ENCODE measurements at places on chromosomes 7 and 10.

DNA sequence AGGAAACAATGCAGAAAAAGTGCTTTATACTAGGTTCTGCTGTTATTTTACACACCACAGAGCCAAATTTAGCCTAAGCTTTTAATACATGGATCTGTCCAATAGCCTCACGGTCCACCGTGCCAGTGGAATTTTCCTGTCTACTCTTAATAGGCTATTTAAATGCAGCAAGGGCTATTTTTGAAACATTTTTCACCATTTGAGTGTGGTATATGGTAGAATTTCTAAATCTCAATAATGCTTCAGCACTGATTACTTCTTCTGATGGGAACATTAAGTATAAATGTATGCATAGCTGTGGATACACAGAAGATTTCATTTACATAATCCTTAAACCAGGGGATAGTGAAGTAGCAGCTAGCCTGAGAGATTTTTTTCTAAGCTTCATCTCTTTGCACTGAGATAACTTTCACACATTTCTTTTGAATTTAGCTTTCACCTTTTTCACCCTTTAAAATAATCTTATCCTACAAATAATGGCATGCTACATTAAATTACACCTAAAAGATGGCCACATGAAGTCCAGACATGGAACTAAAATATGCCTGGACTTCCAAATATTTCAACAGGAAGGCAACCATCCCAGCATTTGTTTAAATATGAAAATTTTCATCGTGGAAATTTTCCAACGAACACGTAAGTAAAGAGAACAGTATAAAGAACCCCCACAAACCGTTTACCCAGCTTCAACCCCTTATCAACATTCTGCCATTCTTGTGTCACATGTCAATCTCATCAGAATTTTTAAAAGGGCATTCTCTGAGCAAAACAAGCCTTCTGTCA lies 45.4 kb downstream of the AMPH start:
- no peak for DNase-seq

DNA sequence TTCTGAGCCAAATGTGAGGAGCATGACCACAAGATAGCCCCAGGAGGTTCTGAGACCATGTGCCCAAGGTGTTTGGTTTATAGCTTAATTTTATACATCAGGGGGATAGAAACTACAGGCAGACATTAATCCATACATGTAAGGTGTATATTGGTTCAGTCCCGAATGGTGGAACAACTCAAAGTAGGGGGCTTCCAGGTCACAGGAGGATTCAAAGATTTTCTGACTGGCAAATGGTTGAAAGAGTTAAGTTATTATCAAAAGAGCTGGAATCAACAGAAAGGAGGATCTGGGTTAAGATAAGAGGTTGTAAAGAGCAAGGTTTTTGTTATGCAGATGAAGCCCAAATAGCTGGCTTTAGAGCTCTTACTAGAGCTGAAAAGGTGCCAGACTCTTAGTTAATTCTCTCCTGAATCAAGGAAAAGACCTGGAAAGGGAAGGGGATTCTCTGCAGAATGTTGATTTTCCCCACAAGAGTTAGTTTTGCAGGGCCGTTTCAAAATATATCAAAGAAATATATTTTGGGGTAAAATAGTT lies 640.0 kb downstream of the IPMK start:
- DNase-seq: no peak

GRCh38 chr7:26188206-26188956 lies 12.2 kb downstream of the HNRNPA2B1 start:
- DNase-seq: no peak

DNA sequence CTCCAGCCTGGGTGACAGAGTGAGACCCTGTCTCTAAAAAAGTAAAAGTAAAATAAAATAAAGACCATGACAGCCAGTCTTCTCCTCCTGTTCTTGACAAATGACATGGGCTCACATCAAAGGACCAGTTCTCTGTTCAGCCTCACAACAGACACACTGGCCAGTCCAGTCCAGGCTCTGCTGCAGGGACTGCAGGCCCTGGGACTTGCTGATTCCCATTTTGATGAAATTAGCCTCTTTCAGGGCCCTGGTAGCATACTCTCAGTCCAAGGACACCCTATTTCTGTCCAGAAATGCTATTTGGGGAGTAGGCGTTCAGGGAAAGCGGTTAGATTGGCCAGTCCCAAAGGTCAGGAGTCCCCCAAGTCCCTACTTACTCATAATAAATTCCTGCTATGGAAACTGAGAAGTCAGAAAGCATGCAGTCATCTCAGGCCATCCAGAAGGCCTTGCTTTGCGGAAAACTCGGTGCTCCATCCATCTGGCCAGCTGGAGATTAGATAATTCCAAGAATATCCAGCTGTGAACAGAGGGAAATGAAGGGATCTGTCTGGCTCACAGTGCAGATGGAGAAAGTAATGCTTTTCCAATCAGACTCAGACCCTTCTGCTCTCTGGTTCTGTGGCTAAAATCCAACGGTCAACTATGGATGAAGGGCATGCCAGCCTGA lies 74.4 kb downstream of the RAB11FIP2 start:
- no peak for DNase-seq

DNA sequence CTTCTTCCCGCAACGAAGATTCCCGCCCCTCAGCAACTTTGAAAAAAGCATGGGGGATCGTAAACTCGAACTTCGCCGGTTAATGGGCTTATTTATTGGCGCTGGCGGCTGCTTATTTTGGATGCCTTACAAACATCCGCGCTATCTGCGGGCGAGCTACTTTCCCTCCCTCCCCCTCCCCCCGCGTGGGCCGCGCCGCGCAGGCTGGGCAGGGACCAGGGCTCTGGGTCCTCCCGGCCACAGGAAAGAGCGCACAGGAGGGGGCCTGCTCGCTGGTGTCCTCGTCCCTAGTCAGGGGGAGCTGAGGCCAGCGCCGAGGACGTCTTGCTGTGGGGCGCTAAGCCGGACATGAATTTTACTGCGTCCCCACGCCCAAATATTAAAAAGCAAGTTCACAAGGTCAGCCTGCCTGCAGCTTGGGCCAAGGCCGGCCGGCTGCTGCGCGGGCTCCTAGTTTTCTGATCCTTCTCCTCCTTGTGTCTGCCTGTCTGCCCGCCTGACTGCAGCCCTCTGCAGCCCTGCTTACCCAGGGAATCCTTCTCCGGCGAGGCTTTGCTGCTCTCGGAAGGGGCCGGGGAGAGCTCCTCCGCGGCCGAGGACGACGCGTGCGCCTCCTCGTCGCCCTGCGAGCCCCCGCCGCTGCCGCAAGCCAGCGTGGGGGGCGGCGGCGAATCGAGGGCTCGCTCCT lies 1.2 kb downstream of the HOXA10 start:
- DNase-seq: no peak

- no peak for DNase-seq
Measured at GRCh38 chr10:93146336-93146735, 72.6 kb downstream of the CYP26A1 start.

- DNase-seq: no peak
Measured at GRCh38 chr10:8043569-8044306, 10.8 kb upstream of the GATA3 start.

DNA sequence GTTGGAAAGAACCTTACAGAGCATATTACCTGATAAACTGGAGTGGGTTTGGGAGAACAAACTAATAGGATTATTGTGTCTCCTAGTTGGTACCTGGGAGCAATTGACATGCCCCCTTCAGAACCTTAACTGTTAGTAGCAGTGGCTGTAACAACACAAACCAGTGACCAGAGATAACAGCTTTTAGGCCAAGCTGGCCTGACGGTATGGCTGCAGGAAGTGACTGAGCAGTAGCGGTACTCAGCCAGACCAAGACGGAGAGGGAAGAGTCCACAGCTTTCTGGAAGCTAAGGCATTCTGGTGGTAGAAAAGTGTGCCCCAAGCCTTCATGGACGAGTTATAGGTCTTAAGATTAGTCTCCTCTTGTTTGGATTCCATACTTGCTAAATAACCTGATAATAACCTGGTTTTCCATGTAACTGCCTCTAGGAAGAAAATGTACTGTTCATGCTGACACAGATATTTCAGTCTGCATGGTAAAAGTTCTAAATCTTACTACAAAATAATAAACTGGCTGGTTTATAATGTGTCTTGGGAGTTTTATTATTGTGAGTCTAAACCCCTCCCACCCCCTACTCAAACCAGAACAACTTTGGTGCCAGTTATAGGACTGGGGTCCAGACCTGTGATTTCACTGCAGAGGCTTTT lies 11.3 kb downstream of the NOLC1 start:
- DNase-seq: no peak

DNA sequence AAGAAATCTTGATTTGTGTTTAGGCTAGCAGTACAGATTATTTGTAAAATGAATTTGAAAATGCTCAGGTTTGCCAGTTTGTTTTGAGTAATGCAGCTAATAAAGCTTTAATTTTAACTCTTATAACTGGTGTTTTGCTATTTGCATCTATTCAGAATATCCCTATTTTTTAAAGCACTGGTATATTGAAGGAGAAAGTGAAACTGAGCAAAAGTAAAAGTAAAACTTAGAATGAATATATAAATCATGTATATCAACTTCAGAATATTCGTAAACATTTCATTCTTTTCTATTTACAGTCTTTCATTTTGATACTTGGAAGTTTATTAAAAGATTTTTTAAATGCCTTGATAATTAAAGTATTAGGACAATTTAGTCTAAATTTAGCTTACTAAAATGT lies 26.2 kb downstream of the TASOR2 start:
- DNase-seq: no peak

- no peak for DNase-seq
Measured at GRCh38 chr7:143359771-143360353, 2.7 kb downstream of the FAM131B start.

DNA sequence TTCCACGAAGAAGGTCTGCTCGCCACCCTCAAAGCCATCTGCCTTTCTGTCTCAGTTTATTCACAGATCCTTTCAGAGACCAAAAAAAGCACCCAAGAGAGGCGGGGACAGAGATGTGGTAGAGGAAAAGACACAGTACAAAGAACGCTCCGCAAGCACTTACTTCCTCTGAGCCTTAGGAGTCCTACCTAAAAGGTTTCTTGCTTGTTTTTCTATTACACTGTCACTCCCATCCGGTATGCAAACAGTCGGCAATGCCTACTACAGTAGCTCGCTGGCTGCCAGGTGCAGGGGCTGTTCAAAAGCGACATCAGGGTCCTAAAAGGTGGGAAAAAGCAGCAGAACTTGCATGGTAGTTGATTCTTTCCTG lies 816 bp downstream of the TECPR1 start:
- DNase-seq: no peak

GRCh38 chr7:83105948-83106347 lies 56.7 kb downstream of the PCLO start:
- no peak for DNase-seq

- DNase-seq: no peak
Measured at GRCh38 chr7:123797673-123798531, 47.1 kb upstream of the HYAL4 start.

DNA sequence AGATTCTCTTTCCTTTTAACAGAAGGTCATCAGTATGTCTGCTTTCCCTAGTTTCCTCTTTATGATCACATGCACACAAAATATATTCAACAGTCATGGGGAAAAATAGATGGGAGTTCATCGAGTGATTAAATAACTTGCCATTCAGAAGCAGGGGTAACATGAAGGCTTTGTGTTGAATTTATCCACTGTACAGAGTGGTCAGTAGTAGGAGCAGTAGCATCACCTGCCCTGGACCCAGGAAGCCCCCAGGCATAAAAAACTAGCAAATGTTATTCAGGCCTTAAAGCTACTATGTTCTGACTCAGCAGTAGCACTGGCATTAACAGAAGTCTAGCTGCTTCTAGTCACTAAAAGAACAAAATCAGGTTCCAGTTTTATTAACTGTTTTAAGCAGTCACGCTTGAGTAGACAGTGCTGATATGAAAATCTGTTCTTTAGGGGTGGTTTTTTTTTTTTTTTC lies 31.4 kb upstream of the FAM133B start:
- no peak for DNase-seq

GRCh38 chr10:121036431-121036830 lies 185.3 kb downstream of the WDR11 start:
- no peak for DNase-seq

DNA sequence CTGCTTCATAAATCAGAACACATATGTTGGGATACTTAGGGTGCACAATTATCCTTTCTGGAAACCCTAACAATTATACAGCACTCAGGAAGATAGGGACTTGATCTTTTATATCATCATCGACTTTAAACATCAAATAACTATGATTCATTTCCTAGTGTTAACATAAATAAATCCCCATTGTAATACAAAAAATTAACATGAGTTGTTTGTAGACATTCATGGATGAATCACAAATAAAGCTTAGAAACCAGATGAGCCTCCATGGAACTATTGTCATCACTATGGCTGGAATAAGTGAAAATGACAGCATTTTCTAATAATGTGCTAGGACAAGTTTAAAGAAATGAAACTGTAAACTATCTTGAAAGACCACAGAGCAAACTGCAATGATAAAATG lies 821.7 kb downstream of the GATA3 start:
- DNase-seq: no peak

DNA sequence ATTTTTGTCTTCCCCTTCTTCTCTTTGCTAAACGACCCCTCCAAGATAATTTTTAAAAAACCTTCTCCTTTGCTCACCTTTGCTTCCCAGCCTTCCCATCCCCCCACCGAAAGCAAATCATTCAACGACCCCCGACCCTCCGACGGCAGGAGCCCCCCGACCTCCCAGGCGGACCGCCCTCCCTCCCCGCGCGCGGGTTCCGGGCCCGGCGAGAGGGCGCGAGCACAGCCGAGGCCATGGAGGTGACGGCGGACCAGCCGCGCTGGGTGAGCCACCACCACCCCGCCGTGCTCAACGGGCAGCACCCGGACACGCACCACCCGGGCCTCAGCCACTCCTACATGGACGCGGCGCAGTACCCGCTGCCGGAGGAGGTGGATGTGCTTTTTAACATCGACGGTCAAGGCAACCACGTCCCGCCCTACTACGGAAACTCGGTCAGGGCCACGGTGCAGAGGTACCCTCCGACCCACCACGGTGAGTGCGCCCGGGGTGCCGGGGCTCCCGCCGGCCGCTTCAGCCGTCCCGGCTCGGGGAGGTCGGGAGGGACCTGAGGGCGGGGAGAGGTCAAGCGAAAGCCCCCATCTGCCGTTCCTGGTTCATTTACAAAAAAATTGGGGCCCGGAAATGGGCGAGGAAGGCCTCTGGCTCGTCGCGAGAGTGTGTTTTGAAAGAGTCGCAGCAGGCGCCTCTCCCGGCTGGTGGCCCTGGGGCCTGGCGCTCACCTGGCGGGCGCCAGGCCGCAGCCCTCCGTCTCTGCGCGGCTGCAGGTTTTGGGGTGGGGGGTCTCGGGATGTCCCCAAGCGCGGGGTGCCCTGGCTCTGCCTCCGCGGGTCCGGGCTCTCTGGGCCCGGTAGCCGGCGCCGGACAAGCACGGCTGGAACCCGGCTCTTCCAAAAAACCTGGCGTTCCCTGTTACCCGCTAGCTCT lies 1.2 kb downstream of the GATA3 start:
- no peak for DNase-seq

- no peak for DNase-seq
Measured at GRCh38 chr7:36736899-36737211, 12.6 kb upstream of the AOAH start.

DNA sequence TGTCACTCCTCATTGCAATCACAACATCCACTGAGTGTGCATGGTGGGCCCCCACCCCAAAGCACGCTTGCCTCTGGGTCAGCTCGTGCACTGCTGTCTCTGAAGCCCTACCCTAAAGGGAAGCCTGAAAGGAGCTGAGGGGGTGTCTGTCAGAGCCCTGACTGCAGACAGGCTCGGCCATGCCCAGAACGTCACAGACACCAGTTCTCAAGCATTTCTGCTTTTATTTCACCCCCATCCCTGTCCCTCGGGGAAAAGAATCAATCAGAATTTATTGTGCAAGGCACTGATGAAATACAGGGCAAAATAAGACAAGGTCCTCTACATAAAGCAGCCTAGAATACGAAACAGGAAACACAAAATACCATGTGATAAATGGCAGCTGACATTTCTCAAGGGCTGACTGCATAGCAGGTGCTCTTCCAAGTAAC lies 231.8 kb downstream of the WDR37 start:
- no peak for DNase-seq

- DNase-seq: no peak
Measured at GRCh38 chr7:129828989-129829736, 123.6 kb downstream of the UBE2H start.

All from stimulated activated CD8-positive, alpha-beta memory T cell treated with anti-CD3 and anti-CD28 coated beads, Interleukin-7, amount 100 ng/mL, for 24 hours (primary cell).